ENCODE measurements at places on chromosomes 1 and 21.
A peak's percentile ranks its signal among the peaks of the same experiment; 100 is the strongest.

GRCh38 chr1:40575336-40575735 lies 43.9 kb downstream of the ZNF684 start:
- DNase-seq, result no peak

- no peak for DNase-seq
Observed at GRCh38 chr1:241533326-241534115, 1.3 kb downstream of the KMO start.

- DNase-seq, result no peak
Observed at GRCh38 chr21:42784276-42784675, 95.1 kb downstream of the WDR4 start.

GRCh38 chr1:157515141-157515540 lies 37.2 kb downstream of the FCRL5 start:
- no peak for DNase-seq

DNA sequence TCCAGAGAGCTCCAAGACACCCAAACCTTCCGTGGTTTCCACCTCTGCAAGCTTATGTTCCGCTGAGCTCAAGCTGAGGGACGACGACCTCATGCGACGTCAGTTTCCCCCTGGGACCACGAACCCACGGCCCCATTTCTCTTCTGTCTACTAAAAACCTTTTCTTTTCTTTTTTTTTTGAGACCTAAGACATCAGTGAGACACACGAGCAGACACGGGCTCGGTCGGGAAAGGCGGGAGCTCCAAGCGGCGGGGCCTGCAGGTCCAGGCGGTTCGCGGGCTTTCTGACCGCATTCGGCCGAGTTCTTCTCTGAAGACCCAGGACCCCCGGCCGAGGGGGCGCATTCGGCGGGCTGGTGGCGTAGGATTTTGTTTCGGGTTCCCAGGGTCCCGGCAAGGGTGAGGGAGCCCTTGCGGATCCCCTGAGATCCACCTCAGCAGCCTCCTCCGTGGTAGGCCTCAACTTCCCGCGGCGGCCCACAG lies 402 bp downstream of the C21orf58 start:
- no peak for DNase-seq

DNA sequence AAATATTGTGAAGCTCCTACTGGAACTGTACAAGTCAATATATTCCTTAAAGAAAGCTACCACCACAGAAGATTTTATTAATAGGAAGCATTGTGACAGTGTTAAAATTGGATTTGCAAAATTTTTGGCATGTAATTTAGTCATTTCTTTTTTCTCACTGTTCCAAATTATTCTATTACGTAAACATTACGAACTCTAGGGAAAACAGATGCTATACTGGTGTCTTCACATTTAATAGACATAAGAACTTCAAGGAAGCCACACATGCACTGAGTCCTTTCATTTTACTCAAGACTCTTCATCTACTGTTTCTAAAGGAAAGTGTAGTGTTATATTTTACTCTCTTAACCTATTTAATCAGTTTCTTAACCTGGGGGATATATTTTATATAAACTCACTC lies 135.4 kb downstream of the HMCN1 start:
- DNase-seq, result no peak

GRCh38 chr1:82836973-82837680 lies 1036.4 kb downstream of the ADGRL2 start:
- no peak for DNase-seq

DNA sequence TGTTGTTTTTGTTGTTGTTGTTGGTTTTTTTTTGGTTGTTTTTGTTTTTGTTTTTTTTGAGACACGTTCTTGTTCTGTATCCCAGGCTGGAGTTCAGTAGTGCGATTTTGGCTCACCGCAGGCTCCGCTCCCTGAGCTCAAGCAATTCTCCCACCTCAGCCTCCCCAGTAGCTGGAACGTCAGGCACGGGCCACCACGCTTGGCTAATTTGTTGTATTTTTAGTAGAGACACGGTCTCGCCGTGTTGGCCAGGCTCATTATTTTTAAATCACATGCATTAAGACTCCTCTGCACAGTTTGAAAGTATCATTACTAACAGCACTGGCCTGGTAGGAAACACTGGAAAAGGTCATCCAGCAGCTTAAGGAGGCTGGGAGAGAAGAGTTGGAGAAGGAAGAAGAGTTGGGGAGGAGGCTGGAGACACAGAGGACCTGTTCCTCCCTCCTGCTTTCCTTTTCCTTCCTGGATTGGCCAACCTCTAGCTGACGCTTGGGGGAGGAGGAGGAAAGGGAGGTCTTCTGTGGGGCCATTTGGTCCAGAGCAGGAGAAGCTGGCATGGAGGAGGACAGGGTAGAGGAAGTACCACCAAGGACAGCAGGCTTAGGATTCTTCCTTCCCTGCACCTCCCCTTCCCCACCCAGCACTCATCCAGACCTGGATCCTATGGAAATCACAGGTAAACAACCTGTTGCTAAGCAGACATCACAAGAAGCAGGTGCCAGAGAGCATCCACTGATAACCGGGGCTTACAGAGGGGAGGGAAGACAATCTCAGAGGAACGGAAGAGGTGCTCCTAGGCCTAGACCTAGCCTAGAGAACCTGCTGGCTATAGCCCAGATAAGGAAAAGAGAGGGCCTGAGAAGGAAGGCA lies 71.9 kb upstream of the GOLT1A start:
- DNase-seq, result no peak

DNA sequence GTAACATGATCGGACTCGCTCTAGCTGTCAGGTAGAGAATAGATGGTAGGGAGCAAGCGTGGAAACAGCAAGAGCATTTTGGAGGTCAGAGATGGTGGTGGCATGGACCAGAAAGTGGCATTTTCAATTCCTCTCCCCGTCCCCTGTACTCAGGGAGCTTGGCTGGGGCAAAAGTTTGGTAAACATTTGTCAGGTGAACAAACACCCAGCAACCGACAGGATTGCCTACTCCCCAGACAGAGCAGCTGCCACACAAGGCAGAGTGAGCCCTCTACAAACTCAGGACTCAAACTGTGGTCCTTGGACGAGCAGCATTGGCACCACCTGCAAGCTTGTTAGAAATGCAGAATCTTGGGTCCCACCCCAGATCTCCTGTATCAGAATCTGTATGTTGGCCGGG lies 14.3 kb downstream of the PTAFR start:
- DNase-seq, result no peak

DNA sequence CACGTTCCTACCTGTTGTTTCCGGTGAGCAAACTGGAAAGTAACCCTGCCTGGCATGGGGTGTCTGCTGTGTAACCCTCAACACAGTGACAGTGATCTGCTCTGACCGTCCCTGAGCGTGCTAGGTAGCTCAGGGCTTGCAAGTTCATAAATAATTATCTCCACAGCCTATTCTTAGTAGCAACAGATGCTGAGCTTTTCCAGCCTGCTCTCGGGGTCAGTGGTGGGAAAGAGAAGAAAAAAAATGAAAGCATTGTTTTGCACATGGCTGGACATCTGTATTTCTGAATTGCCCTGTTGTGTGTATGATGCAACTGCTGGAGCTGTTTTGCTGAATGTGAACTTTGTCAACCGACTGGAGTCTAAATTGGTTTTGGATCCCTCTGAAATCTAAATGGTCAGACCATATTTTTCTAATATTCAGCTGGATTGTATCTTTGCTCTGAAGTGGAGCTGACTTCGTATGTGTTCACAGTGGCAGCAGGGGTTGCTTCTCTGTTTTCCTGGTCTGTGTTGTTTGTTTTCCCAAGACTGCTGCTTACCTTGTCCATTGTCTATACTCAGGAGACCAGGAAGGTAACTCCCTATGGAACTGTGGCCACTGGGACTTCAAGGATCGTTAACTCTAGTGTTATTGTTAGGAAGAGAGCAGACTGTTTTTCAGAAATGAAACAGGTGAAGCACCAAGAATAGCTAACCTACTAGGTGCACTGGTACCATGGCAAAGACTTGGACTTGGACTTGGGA lies 27.0 kb downstream of the TGFB2 start:
- DNase-seq, result peak; percentile 87

DNA sequence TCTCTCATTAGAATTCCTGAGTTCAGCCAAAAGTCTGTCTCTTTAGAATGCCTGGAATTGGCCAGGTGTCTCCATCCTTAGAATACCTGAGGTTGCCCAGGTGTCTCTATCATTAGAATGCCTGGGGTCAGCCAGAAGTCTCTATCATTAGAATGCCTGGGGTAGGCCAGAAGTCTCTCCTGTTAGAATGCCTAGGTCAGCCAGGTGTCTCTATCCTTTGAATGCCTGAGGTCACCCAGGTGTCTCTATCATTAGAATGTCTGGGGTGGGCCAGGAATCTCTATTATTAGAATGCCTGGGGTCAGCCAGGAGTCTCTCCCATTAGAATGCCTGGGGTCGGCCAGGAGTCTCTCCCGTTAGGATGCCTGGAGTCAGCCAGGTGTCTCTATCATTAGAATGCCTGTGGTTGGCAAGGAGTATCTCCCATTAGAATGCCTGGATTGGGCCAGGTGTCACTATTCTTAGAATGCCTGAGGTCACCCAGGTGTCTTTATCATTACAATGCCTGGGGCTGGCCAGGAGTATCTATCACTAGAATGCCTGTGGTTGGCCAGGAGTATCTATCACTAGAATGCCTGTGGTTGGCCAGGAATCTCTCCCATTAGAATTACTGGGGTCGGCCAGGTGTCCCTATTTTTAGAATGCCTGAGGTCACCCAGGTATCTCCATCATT lies 43.0 kb downstream of the RNF187 start:
- DNase-seq, result no peak

- DNase-seq, result no peak
Observed at GRCh38 chr1:12412439-12412838, 182.6 kb downstream of the VPS13D start.

- no peak for DNase-seq
Observed at GRCh38 chr1:39789571-39790110, 976 bp upstream of the BMP8B start.

- DNase-seq, result no peak
Observed at GRCh38 chr1:157202331-157202730, 64.1 kb upstream of the ETV3 start.

- DNase-seq, result no peak
Observed at GRCh38 chr21:46424621-46425020, 34.1 kb upstream of the DIP2A start.

DNA sequence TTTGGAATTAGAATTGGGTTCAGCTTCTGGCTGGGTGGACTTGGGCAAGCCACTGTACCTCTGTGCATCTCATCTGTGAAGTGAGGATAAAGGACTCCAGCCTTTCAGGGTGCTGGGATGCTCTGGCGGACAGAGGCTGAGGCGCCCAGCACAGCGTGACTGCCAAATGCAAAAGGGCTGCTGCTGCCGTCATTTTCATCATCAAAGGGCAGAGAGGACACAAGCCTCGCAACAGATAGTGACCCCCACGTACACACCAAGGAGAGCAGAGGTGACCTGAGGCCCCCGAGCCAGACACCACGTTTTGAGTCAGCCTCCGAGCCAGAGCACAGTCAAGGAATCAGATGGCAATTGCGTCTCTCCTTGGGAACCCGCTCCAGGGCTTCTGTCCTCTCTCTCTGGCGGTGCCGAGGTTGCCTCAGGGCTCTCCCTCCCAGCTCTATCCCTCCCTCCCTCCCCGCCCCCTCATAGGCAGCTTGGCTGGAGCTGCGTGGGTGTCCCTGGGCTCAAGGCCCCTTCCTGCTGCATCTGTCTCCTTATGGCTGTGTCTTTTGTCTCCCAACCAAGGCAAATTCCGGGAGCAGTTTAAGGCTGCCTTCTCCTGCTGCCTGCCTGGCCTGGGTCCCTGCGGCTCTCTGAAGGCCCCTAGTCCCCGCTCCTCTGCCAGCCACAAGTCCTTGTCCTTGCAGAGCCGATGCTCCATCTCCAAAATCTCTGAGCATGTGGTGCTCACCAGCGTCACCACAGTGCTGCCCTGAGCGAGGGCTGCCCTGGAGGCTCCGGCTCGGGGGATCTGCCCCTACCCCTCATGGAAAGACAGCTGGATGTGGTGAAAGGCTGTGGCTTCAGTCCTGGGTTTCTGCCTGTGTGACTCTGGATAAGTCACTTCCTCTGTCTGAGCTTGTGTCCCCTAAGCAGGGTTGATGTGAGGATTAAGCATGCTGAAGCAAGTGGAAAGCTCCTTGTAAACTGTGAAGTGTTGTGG lies 9.0 kb downstream of the HCRTR1 start:
- DNase-seq, result peak; percentile 52

- no peak for DNase-seq
Observed at GRCh38 chr1:22256213-22256512, 113.3 kb upstream of the WNT4 start.

DNA sequence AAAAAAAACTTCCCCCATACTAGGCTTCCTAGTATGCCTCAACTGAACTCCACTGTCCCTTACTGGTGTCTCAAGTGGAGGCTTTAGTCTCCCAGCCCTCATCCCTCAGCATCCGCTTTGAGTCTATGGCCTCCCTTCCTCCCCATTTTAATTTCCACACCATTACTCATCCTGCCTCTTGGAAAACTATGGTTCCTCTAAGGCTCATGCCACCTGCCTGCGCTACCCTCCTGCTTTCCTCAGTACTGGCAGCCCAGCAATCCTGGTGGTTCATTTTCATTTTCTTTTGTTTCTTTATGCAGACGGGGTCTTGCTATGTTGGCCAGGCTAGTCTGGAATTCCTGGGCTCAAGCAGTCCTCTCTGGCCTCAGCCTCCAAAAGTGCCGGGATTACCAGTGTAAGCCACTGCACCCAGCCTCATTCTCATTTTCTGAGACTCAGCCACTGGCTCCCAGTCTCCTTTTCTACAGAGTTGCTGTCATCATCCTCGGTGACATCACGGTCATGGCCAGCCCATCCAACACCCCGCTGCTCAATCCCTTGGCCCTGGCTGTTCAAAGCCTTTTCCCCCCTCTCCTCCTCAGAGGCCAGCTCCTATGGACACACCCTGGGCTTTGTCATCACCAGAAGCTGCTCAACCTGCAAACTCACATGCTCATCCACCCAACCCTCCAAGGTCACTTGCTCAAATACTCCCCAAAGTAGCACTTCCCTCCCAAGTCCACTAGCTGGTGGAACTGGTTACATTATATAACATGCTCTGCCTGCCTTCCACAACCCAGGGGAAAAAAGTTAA lies 2.3 kb upstream of the PMVK start:
- no peak for DNase-seq

DNA sequence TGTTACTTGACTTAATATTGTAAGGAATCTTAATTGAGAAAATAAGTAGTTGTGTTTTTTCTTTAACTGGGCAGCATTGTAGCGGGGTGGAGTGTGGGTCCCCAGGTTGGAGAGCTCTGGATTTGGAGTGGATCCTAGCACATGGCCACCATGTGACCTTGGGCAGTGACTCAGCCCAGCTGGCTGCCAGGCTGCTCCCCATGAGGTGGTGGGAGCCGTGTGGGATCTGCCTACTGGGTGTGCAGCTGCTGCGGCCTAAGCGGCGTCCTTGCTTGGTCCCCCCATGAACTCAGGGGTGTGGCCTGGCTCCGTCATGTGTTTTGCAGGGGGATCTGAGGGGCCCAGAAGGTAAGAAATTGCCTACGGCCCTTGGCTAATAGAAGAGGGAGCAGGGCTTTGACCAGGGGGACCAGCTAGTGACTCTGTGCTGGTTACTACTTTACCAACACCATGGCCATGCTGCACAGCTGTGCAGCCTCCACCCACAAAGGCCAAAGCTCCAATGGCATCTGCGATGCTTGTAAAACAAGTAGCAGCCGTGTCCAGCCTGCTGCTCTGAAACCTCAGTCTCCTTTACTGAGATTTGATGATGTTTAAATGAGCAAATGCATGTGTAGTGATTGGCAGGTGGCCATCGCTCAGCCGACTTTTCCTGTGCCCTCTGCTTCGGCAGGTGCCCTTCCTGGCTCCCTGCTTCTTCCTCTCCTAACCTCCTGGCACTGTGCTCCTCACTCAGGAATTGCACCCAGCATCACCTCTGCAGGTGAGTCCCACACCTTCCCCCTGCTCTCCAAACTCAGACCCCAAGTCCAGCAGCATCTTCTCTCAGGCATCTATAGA lies 68.3 kb downstream of the ADARB1 start:
- DNase-seq, result peak; percentile 96
